ENCODE measurements at places on chromosomes 16 and 17.
A peak's percentile ranks its signal among the peaks of the same experiment; 100 is the strongest.

DNA sequence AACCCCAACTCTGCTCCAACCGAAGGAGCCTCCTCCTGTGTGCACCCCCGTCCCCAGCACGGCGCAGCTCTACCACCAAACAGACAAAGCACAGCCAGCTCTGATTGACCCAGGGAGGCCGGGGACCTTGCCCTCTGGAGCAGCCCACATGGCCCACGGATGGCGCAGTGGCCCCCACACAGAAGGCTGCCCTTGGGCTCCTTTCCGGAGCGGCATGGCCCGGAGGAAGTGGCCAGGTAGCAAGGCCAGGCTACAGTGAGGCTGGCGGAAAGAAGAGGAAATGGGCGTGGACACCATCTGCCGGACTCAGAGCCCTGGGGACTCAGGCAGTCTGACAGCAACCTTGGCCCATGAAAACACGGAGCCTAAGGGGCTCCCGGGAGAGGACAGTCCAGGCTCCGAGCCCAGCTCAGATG, 19.9 kb upstream of the ZC3H18 start:
- DNase-seq: no peak

- DNase-seq: peak; percentile 30
These were observed 20.5 kb downstream of the CDIP1 start for GRCh38 chr16:4517812-4518680.

DNA sequence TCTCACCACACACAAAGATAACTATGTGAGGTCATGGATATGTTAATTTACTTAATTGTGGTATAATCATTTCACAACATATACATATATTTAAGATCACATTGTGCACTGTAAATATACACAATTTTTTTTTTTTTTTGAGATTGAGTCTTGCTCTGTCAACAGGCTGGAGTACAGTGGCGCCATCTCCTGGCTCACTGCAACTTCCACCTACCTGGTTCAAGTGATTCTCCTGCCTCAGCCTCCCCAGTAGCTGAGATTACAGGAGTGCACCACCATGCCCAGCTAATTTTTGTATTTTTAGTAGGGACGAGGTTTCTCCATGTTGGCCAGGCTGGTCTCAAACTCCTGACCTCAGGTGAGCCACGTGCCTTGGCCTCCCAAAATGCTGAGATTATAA, 11.5 kb upstream of the PRSS54 start:
- DNase-seq: no peak

DNA sequence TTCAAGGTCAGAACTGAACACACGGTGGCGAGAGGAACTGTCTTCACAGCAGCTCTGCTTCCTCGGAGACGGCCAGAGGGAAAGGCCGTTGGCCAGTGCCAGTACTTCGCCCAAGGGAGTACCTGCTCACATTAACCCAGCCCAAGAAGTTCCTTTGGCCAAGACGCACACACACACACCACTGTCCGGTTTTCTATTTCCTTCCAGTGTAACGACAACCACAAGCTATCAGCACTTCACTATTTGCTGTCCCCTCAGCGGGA, 744 bp upstream of the GGNBP2 start:
- no peak for DNase-seq

GRCh38 chr17:72135546-72136325, 14.9 kb downstream of the SOX9 start:
- DNase-seq: no peak

DNA sequence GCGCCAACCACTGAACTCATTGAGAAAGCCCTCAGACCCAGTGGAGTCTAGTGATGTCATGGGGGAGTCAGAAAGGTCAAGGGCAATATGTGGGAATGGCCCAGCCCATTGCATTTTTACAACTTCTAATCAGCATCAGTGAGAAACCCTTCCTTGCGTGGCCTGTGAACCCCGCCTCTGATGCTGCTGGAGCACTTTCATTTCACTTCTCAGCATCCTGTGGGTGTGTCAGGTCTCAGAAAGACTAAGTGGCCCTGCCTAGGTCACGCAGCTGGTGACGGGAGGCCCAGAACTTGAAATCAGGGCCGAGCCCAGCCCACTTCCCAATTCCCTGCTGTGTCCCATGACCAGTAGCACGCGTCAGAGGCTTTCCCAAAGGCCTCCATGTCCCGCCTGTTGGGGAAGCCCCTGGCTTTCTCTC, 6.1 kb downstream of the DNAI2 start:
- DNase-seq: no peak

GRCh38 chr17:57557834-57558681, 187.0 kb downstream of the CCDC182 start:
- peak; percentile 63 for DNase-seq

DNA sequence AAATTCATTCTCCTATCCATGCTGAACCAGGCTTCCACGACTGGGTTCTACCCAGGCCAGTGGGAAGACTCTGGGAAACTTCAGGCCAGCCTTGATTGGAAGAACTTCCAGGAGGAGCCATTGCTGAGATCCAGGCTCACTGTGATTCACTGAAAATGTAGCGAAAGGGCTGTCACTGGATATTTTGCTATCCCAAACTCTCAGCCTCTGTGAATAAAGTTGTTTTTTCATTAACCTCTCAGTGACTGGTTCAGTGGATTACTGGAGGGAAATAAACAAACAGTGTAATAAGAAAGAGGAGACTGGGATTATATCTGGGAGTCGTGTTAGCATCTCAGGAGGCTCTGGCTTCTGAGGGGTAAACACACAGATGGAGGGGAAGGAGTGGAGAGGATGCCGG, 3.1 kb downstream of the FOXL1 start:
- DNase-seq: peak; percentile 34

GRCh38 chr17:48997103-48997826, at the start of gene IGF2BP1:
TSS of gene IGF2BP1 (plus strand) at chr17:48997385. CDS start at chr17:48997746, 361 bp downstream.
- DNase-seq: peak; percentile 95

GRCh38 chr16:20905576-20905975, 5.0 kb downstream of the LYRM1 start:
- no peak for DNase-seq

DNA sequence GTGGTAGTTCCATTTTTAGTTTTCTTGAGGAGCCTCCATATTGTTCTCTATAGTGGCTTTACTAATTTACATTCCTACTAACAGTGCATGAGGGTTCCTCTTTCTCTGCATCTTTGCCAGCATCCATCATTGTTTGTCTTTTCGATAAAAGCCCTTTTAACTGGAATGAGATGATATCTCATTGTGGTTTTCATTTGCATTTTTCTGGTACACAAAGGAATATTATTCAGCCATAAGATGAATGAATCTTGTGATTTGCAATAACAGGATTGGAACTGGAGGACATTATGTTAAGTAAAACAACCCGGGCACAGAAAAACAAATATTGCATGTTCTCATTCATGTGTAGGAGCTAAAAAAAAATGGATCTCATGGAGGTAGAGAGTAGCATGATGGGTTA, 31.6 kb downstream of the ITGAM start:
- DNase-seq: no peak

DNA sequence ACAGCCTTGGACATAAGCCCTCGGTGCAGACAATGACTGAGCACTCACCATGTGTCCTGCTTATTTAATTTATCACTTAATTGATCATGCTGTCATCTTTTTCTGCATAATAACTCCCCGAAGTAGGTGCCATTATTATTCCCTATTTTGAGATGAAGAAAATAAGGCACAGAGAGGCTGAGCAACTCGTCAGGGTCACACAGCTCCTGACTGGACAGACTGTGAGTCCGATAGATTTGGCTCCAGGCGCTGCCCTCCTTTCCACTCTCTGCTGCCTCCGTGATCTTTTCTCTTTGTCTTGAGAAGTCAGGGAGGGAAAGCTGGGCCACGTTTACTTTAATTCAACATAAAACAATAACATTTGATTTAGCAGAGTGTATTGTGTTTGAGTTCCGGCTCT, 19.0 kb upstream of the N4BP1 start:
- no peak for DNase-seq

- peak; percentile 31 for DNase-seq
These were observed 253.9 kb upstream of the CACNG5 start for GRCh38 chr17:66580956-66581391.
